ENCODE measurements at places on chromosomes 6 and 20.

- no peak for DNase-seq
Observed at GRCh38 chr6:138037009-138037504, 70.2 kb downstream of the PERP start.

GRCh38 chr6:87995461-87995860 lies 52.2 kb upstream of the SPACA1 start:
- no peak for DNase-seq

DNA sequence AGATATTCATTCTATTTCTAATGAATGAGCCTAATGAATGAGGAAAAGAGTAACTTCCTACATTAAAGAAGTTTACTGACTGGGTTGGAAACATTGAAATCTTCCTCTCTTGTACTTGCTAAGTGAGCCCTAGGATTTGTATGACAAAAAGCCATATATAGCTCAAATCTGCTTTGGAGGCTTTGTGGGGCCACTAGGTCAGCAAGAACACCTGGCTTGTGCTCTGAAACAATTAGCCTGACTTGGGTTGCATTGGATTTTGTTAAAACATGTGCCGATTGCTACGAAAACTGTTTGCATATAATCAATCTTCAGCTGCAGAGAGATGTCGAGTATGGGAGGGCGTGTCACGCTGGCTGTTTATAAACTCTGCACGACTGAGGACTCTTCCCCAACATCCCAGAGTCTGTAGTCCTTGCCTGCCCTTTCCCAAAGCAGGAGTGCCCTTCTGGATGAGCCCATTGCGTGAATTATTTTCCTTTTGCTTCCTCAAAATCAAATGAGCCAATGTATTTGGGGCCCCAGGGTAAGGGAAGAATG lies 684.8 kb downstream of the DHX35 start:
- DNase-seq: no peak

DNA sequence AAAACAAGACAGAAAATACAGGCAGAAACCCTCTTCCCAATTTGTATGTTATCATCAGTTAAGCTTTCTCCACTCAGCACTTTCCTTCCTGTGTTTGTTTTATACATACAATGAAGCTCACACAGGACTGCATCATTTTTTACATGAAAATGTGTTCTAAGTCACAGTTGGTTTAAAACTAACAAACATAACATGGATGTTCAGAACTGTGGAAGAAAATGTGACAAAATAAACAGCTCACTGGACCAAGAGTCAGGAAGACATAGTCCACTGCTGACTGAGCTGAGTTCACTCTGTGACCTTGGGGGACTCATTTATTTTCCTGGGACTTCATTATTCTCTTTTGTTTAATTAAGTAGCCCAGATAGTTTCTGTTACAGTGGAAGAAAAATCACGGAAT lies 331.5 kb downstream of the SYNE1 start:
- no peak for DNase-seq

GRCh38 chr6:134937426-134937825 lies 12.5 kb downstream of the ALDH8A1 start:
- DNase-seq: no peak

- no peak for DNase-seq
Observed at GRCh38 chr6:163860287-163861081, 446.0 kb downstream of the QKI start.

DNA sequence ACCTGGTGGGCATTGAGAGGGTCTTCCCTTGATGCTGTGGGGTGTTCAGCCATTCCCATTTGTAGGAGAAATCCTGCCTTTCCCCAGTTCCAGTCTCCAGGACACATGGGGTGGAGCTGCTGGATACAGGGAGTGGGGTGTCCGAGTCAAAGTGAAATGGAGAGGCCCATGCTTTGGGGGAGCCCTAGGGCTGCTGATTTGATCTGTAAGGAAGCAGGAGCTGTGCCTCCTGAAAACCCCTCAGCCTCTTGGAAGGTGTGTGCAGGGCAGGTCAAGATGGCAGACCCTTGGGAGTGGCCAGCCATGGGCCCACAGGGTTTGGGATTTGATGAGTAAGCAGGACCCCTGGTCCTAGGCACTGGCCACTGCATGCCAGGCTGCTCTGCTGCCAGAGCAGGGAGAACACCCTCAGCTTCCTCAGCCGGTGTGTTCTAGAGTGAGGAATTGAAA lies 82.0 kb downstream of the SERAC1 start:
- no peak for DNase-seq

GRCh38 chr6:100796049-100796823 lies 84.9 kb downstream of the ASCC3 start:
- no peak for DNase-seq

- DNase-seq: no peak
Observed at GRCh38 chr6:77456531-77457248, 6.6 kb downstream of the HTR1B start.

DNA sequence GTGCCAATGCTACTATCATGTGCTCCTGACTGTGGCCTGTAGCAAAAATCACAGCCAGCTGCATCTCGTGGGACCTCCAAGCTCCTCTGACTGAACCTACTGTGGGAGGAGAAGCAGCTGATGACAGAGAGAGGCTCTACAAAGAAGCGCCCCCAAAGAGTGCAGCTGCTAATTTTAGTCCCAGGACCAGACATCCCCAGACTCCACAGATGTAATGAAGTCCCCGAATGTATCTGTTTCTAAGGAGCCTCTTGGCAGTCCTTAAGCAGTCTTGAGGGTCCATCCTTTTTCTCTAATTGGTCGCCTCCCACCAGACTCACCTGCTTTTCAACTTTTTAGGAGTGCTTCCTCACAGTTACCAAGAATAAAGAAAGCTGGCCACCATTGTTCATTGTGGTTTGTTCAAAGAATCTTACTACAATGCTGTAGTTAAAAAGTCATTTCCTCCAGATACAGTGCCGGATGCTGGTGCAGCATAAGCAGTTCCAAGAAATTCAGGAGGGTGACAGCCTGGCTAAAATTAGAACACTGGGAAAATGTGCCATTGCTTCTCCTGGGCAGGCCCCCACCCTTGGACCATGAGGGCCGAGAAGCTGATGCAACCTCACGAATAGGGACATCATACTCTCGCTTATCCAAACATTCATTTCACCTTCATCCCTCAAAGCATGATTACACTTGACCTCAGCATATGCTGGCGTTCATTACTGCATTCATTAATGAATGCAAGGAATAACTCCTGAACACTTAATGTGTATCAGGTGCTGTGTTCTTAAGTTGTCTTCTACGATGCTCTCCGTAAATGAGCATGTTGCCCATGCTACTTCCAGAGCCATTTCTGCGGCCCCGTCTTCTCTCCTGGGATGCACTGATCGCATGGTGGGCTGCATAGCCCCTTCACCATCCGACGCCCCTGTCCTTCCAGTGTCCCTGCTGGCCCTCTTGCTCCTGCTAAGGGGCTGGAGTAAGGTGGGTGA lies 66.4 kb downstream of the LY86 start:
- DNase-seq: no peak

DNA sequence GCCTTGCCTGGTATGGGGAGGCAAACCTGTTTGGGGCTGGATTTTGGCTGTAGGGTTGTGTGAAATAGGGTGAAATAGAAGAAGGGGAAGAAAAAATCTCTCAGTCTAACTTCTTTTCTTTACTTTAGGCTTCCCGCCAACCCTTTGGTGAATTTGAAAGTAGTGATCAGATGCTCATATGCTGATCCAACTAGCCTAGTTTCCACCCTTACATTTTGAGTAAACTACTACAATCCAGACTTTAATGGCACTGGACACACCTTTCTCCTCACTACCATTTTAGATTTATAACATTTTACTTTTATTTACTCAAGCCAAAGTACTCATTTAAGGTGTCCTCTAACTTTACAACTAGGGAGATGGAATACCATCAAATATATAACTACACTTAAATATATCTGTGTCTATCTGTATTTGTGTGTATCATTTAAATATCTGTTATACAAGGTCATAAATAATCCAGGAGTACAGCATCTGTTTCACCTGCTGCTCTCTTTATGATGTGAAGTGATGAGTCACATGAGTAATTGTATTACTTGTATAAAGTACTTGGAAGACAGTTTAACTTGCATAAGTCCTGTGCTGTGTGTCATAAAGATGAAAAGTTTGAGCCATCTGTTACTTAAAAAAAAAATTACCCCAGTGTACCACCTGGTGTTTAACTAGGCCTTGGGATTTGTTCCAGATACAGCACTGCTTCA lies 172.1 kb downstream of the CDKAL1 start:
- DNase-seq: no peak

GRCh38 chr6:84361372-84362192 lies 134.1 kb upstream of the CEP162 start:
- DNase-seq: no peak

DNA sequence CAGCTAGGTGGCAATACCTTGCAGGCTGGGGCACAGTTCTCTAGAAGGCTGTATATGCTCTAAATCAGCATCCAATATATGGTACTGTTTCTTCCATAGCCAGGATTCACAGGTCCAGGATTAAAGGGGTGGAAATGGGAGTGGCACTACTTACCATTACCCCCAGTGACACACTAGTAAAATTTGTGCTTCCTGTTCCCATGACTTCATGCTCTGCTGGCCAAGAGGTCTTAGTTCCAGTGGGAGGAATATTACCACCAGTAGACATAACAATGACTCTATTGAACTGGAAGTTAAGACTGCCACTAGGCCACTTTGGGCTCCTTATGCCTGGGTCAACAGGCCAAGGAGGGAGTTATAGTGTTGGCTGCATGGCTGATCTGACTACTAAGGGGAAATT lies 174.3 kb upstream of the TNFAIP3 start:
- DNase-seq: no peak

- no peak for DNase-seq
Observed at GRCh38 chr6:150143516-150144293, 861 bp downstream of the PPP1R14C start.

- no peak for DNase-seq
Observed at GRCh38 chr20:56359212-56360132, 698 bp downstream of the FAM210B start.

DNA sequence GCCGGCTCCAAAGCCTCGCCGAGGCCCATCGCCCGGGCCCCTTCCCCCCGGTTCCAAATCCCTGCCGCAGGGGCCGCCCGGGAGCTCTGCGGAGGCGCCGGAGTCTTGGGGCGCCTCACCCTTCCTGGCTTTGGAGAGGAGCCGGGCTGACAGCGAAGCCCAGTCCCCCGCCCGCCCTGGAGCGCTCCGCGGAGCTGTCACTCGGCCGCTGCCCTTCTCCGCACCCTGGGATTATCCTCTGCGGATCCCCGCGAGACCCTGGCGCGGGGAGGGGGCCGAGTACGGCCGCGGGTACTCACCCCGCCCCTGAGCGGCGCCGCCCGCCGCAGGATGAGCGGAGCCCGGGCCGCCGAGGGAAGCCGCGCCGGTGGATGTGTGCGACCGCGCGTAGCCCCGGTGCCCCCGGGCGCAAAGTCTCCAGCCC lies 343 bp downstream of the SNAP91 start:
- peak; percentile 20 for DNase-seq

DNA sequence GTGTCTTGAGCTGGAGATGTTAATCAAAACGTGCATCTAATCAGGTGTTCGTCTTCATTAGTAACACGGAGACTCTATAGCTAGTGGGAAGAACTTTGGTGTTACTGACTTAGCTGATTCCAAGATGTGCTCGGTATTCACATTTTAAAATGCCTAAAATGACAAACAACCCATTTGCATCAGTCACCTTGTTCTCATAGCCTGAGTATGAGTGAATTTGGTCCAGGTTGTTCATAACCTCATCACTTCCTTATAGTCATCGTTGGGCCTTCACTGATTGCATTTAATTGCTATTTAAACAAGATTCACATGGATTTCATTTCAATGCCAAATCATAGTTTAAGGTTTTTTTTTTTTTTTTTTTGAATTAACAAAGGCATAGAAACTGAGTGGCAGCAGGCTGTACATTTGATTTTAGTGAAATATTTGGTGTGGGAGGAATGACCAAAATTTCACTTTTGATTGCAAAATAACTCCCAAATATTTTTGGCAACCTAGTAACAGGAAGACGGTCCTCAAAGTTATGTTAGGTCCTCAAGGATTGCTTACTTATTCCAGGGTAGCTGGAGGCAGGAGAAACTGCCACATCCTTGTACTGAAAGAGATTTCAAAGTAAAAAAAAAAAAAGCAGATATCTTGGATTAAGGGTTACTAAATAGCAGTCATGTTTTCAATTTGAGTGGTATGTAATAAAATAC lies 104.7 kb downstream of the JARID2 start:
- DNase-seq: no peak

- DNase-seq: no peak
Observed at GRCh38 chr6:100126790-100127484, 132.9 kb upstream of the MCHR2 start.

GRCh38 chr6:26743941-26744699 lies 84.6 kb upstream of the ZNF322 start:
- DNase-seq: no peak

DNA sequence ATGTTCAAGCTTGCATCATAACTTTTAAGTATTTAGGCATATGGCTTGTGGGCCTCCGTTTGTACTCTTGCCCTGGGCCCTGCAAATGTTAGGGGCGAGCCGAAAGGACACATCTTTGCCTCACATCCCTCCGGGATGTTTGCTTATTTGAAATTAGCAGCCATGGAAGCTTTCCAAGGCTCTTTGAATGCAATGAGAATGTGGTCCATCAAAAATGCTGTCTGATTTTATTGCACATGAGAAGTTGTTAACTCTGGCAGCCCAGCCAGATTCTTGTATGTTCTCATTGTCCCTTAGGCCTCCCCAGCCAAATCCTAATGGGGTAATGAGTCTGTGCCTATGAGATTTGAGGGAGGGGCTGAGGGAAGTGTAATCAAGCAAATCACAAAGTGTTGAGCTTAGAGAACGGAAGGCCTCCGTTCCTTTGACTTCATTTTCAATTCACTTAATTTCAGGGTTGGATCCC lies 261.2 kb upstream of the MARCKS start:
- no peak for DNase-seq

- DNase-seq: no peak
Observed at GRCh38 chr6:52130440-52130839, 43.0 kb upstream of the PKHD1 start.

GRCh38 chr6:139912735-139913400 lies 538.4 kb upstream of the CITED2 start:
- no peak for DNase-seq

DNA sequence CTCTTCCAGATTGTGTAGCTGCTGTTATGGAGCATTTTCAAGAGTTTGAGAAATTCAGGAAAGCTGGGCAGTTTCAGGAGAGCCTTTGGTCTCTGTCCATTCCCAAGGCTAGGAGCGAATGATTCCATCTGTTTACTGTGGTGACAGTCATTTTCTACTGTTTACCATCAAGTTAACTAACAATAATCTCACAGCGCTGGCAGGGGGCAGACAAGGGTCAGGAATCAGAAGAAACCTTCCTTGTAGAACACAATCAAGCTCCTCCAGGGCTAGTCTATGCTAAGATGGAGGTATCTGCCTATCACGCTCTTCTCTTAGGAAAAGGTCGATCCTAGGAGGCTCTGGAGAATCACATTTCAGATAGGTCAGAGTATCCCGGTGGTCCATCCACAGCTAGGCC lies 293.9 kb downstream of the KIF16B start:
- no peak for DNase-seq

DNA sequence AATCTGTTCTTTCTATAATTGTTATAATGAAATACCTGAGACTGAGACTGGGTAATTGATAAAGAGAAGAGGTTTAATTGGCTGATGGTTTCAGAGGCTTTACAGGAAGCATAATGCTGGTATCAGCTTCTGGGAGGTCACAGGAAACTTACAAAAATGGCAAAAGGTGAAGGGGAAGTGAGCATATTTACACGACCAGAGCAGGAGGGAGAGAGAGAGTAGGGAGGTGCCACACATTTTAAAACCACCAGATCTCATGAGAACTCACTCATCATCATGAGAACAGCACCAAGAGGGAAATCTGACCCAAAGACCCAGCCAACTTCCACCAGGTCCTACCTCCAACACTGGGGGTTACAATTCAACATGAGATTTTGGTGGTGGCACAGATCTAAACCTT lies 2.6 kb upstream of the SIRPB1 start:
- no peak for DNase-seq

GRCh38 chr6:103769431-103769830 lies 1090.3 kb downstream of the HACE1 start:
- no peak for DNase-seq
